ENCODE measurements at places on chromosomes 5 and 9.

GRCh38 chr9:128828719-128829452 is 708 bp downstream of the SPOUT1 start:
- DNase-seq, result no peak

- DNase-seq, result no peak
Measured at GRCh38 chr5:150622157-150622556, 18.3 kb upstream of the SYNPO start.

DNA sequence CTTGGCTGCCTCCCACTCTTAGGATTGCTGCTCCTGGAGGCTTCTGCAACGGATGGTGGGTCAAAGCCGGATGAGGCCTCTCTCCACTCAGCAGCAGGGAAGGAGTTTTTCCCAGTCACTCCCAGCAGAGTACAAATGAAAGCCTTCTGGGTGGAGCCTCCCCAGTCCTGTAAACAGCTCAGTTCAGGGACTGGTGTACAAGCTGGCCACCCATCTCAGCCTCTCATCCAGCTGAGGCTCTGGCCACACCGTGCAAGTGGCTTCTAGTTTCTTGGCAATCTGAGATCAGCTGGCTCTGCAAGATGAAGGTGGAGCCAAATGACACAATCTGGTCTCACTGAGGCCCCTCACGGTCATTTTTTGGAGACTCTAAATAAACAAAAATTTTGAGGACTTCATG is 10.0 kb downstream of the GPX3 start:
- DNase-seq, result no peak

DNA sequence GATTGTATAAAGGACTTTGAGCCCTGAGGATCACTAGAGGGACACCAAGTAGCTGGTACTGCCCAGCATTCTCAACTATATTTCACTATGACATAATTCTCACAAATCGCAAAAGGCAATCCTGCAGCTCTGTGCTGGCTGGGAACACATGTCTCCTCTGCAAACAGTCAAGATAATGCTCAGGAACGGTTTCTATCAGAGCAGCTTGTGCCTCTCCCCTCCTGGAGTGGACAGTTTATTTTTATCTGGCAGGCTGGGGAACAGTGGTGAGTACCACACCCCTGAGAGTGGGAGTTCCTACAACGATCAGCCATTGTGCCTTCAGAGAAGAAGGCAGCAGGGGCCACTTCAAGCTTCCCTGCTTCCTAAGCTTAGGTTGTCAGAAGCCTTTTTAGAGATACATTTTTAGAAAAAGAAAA is 65.8 kb downstream of the ERAP1 start:
- DNase-seq, result no peak

- peak; percentile 4 for DNase-seq
Measured at GRCh38 chr9:109880276-109881169, 100.5 kb downstream of the PALM2AKAP2 start.

DNA sequence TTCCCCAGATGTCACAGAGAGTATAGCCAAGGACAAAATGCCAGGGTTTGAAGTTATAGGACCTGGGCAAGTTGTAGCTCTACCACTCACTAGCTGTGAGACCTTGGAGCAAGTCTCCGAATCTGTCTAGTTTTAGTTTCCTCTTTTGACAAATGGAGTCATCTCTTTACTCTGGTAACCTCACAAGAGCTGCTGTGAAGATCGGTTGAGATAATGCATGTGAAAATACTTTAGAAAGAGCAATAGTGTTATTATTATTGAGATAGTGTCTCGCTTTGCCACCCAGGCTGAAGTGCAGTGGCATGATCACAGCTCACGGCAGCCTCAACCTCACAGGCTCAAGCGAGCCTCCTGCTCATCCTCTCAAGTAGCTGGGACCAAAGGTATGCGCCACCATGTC is 117.9 kb upstream of the NR5A1 start:
- no peak for DNase-seq

GRCh38 chr5:153671653-153672346 is 181.3 kb downstream of the GRIA1 start:
- no peak for DNase-seq

GRCh38 chr5:78377718-78378105 is 17.3 kb downstream of the SCAMP1 start:
- no peak for DNase-seq

- no peak for DNase-seq
Measured at GRCh38 chr5:64786372-64786771, 17.6 kb downstream of the CWC27 start.

- DNase-seq, result no peak
Measured at GRCh38 chr5:148535190-148535589, 119.1 kb downstream of the HTR4 start.

DNA sequence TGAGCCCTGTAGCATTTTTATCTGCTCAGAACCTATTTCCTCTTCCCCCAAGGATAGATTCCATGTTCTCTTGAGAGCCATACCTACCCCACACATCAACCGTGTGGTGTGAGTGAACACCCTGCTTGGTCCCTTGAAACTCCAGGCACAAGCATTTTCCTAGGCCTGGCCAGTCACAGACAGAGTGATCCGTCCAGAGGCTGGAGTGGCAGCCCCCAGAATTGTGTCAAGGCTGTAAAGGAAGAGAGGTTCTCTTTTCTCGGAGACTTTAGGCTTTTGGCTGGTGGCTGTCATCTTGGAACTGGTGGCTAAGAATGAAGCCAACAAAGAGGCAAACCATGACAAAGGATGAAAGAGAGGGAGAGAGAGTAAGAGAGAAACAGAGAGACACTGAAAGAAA is 66.0 kb downstream of the ARHGEF37 start:
- no peak for DNase-seq

GRCh38 chr9:34408173-34408572 is 31.5 kb upstream of the MYORG start:
- no peak for DNase-seq

GRCh38 chr9:115636596-115636995 is 517.0 kb upstream of the PAPPA start:
- DNase-seq, result no peak

- DNase-seq, result no peak
Measured at GRCh38 chr5:159510282-159510681, 180.0 kb upstream of the IL12B start.

DNA sequence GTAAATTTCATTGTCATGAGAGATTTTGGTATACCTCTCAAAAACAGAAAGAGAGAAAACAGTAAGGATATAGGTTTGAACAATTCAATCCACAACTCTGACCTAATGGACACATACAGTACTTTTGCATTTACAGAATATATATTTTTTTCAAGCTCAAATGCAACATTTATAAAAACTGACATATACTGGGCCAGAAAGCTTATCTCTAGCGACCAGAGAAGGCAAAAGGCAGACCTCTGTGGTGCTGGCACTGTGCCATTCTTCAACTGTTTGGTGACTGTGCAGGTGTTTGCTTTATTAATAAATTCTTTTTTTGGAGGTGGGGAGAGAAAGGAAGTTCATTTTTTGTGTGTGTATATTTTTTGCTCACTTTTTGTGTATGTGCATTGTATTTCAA is 6.0 kb upstream of the PLAC8L1 start:
- no peak for DNase-seq

Measured in activated naive CD8-positive, alpha-beta T cell treated with anti-CD3 and anti-CD28 coated beads for 36 hours (primary cell).